ENCODE measurements at places on chromosomes 7 and 10.

GRCh38 chr7:50448823-50449222 is 1.3 kb downstream of the FIGNL1 start:
- DNase-seq, result no peak

- peak; percentile 0 for DNase-seq
Measured at GRCh38 chr10:76403912-76404311, 972.5 kb downstream of the LRMDA start.

GRCh38 chr10:3295582-3296151 is 123.1 kb upstream of the PITRM1 start:
- no peak for DNase-seq

DNA sequence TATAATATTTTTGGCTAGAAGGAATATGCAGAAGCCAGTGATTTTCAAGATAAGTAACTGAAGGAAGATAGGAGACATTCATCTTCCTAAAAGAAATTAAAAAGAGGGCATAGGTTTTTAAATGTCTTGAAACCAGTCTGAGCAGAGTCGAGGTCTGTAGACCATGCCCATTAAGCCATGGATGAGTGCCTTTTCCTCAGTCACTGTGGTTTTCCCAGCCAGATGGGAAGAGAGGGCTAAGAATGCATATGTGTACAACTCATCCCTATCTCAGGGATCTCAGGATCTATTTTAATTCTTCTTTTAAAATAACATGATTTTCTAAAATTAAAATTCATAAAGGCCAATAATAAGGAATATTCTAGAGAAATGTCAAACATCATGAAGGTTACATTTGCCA is 112.8 kb downstream of the PPP1R3A start:
- no peak for DNase-seq

DNA sequence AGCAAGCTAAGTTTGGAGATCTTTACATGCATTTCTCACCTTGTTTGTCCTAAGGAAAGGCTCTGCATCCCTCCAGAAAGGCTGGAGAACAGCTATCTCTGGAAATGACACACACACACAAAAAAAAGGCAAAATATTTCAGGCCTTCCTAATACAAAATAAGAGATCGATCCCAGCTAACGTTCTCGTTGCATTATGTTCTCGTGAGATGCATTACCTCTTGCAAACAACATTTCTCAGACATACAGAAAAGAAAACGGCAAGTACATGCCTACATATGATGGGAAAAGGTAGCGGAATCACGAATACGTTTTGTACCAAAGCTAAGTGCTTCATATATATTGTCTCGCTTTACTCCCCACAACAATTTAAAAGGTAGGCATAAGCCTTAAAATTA is 488 bp downstream of the MTERF1 start:
- DNase-seq, result no peak

DNA sequence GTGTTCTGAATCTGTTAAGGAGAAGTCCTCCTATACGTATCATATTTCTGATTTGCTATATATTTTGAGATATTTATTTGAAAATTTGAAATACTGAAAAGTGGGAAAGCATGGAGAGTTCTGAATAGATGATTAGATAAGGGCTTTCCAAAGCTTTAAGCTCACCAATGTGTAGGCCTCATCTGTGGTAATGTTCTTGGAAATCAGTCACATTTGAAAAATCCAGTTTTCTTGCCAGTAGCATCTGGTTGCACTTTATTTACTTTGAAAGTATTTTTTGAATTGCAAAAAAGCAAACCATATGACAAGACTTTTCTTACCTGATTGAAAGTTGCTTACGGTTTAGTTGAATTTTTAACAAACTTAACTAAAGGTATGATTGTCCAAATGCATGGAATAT is 21.7 kb downstream of the ADD3 start:
- no peak for DNase-seq

DNA sequence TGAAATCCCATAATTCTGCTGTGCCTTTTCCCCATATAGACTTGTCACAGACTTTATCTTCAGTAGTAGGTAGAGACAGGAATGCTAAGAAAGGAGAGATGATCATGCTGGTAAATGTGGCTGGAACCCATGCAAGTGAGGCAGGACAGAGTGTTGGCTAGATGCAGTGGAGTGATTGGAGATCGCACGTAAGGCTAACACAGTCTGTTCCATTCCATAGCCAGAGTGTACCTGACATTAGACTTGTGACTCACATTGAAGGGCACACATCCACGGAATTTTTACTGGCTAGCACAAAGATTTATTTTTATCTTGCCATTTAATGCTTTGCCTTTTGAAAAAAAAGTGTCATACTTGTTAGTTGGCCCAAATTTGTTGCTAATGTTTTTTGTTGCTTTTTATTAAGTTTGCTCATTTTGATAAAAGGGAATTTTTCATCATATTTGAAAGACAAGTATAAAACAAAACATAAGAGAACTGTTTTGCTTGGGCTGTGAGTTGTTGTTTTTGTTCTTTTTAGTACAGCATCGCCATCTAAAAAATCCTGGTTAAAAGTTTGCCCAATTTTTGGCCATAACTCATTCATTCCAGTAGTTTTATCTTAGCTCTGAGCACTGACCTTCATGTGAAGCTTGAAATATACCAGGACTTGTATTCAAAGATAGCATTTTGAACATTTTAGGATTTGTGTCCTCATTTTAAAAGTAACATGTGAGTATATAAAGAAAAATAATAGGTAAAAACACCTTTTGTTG is 81.0 kb downstream of the CPED1 start:
- DNase-seq, result no peak

DNA sequence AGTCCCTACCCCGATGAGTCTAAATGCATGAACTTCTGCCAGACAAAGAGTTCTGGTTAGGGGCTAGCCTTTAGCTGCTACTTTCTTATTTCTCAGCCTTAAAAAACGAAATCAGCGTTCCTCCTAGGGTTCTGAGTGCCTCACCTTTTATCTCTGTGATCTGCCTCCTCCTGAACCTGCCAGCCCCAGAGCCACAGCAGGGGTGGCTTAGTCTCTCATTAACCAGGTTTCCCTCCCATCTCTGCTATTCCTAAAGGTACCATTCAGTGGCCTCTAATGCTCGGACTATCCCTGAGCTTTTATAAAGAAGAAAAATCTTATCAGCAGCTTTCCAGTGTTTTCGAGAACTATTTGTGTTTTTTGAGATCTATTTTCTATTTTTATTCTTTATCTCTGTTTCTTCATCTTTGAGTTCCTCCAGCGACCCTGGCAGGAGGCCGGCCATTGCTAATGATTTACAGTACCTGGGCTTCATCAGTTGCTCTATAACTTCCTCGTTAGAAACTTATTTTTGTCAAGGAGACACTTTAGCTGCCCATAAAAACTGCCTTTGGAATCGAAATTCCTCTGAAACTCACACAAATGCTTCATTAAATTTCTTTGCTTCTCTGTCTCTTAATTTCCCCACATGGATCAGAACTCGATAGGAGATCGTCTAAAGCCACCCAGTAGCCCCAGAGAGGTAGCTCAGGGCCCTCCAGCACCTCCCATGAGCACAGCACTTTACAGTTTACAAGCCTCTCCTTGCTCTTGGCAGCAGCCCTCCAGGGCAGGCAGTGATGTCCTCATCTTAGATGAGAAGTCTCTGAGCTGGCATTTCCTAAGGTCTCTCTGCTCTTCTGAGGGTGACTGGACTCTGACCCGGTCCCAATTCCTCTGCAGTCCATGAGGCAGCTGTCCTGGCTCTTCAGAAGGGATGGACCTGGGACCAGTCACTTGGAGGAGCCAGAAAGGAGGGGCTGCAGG is 149.1 kb downstream of the EBF3 start:
- no peak for DNase-seq

DNA sequence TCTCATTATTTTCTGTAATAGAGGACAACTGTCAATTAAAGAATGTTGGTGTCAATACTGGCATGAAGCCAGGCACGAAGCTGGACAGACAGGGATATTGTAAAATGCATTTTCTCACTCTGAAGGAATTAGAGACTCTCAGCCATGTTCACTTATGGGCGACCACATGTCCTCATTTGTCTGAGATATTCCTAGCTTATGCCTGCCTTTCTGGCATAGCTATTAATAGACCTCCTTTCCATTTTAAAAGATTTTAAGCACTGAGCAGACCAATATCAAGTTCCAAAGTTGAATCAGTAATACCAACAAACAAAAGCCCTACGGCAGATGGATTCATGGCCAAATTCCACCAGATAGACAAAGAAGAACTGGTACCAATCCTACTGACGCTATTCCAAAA is 589.9 kb downstream of the GRM8 start:
- DNase-seq, result no peak

DNA sequence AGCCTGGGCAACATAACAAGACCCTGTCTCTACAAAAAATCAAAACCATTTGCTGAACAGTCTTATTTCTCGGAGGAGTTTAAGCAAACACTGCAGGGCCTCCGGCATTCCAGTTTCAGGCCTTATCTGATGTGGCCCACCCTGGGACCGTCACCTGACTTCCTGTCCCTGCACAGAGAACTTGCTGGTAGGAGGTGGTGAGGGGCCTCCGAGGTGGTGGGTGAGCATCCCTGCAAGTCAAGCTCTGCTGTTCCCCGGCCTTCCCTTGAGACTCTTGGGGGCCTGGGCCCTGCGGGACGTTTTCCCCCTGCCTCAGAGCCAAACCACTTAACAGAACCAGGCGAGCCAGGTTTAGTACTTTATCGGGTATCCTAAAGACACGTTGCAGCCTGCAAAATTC is 44.5 kb upstream of the AP5Z1 start:
- DNase-seq, result no peak

- peak; percentile 8 for DNase-seq
Measured at GRCh38 chr7:68063171-68063570, 1066.5 kb downstream of the TYW1 start.

GRCh38 chr10:107611115-107611514 is 446.6 kb upstream of the SORCS1 start:
- DNase-seq, result no peak

- no peak for DNase-seq
Measured at GRCh38 chr10:110679486-110680272, 35.5 kb downstream of the RBM20 start.

- no peak for DNase-seq
Measured at GRCh38 chr7:43198599-43199090, 86.2 kb downstream of the HECW1 start.

DNA sequence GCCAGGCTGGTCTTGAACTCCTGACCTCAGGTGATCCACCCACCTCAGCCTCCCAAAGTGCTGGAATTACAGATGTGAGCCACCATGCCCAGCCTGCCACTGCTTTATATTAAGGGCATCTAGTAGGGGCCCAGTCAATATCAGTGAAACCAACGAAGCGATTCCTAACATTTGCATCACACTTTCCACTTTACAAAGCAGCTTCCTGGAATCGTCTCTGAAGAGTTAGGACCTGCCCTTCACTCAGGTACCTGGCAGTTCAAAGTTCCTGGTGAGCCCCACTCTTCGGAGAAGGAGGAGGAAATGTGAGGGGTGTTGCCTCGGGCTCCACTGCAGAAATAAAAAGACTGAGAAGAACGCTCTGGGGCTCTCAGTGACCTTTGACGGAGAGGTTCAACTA is 31.1 kb upstream of the EZH2 start:
- DNase-seq, result no peak

DNA sequence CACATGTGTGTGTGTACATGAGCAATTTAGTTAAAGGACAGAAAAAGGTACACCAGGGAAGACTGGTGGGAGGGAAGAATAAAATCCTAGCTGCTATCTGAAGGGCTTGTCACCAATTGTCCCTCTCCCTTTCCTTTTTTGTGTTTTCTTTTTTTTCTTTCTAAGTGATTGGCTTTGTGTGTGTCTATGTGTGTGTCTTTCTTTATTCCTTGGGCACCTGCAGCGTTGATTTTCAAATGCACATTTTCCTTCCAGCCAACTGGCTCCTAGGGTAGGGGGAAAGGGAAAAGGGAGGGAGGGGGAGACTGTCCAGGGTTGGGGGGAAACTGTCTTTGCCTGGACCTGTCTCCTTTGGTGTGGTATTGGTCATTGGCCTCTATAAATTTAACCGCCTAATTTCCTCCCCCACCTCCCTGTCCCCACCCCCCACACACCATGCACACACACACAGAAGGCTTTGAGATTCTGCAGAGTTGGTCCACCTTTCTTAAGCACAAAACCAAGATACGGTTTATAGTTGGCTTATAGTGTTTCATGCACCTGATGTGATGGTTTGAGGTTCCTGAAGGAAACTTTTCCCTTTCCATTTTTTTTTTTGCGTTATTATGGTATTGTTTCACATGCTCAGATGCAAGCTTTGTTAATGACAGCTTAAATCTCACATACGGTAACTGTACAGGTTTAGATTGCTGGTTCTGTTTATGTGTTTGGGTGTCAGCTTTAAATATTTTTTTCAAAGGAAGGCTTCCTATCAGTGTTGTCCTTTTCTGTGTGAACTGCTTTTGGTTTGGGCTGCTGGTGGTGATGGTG is 2.6 kb downstream of the AUTS2 start:
- no peak for DNase-seq

GRCh38 chr10:92126100-92126650 is 164.7 kb downstream of the CPEB3 start:
- DNase-seq, result no peak

- DNase-seq, result peak; percentile 43
Measured at GRCh38 chr10:70169649-70170364, 507 bp downstream of the SAR1A start.

DNA sequence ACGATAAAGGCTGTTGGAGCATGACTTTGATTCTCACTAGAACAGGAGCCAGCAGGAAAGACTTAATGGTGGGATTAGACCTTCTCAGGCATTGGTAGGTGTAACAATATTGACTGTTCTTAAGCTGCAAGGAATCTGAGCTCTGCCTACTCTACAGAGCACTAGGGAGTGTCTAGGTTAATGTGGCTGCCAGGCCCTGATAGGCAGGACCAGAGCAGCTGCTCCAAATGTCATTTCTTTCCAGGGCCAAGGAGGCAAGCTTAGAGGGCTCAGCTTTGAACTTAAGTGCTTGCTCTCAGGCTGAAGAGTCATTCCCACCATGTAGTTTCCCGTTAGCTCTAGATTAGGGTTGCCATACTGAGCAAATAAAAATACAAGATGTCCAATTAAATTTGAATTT is 96.8 kb downstream of the RAB18 start:
- DNase-seq, result no peak

- no peak for DNase-seq
Measured at GRCh38 chr10:63467841-63468240, 2.1 kb upstream of the JMJD1C start.

DNA sequence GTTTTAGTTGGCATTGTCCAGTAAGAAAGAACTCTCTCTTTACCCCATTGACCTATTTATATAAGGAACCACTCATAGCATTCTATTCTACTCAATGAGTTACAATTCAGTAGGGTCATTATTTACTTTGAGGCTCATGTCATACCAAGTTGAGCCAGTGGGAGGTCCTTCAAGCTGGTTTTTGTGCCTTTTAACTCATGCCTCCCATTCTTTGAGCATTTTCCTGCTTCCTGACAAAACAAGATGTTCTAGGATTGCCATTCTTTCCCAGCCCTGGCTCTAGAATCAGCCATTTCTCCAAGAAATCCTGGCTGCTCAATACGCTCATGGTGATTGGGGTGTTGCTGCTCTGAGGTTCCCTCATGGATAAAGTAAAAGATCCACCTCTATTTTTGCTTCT is 250.1 kb downstream of the ABCA13 start:
- no peak for DNase-seq

- no peak for DNase-seq
Measured at GRCh38 chr10:5546891-5547680, 22.3 kb downstream of the CALML3 start.
